Stimulated activated CD4-positive, alpha-beta T cell treated with anti-CD3 and anti-CD28 coated beads, Interleukin-1b, Interleukin-23, amount 100 ng/mL, for 1 hour (primary cell): ENCODE measurements at places on chromosomes 4 and X.

- DNase-seq = no peak
These were observed 46.3 kb upstream of the FAM241A start for GRCh38 chr4:112098841-112099530.

DNA sequence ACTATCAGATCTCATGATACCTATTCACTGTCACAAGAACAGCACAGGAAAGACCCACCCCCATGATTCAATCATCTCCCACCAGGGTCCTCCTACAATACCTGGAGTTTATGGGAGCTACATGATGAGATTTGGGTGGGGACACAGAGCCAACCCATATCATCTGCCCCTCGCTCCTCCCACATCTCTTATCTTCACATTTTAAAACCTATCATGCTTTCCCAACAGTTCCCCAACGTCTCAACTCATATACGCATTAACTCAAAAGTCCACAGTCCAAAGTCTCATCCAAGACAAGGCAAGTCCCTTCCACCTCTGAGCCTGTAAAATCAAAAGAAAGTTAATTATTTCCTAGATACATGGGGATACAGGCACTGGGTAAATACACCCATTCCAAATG is 1185.2 kb downstream of the PCDH7 start:
- DNase-seq = no peak

DNA sequence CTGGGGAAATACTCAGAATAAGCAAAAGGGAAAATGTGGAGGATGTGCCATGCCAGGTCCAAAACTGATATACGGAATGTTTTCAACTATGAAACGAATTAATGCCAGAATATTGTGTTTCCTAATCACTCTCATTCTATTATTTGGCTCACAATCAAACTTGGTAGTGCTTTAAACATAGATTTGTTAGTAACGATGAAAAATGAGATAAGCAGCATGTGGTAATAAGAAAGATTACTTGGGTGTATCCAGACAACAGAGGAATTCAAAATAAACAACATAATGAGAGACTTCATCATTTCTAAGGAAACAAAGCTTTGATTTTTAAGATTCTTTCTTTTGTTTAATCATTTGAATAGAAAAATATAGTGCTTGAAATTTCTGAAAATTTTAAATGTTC is 237.3 kb downstream of the TACR3 start:
- no peak for DNase-seq

DNA sequence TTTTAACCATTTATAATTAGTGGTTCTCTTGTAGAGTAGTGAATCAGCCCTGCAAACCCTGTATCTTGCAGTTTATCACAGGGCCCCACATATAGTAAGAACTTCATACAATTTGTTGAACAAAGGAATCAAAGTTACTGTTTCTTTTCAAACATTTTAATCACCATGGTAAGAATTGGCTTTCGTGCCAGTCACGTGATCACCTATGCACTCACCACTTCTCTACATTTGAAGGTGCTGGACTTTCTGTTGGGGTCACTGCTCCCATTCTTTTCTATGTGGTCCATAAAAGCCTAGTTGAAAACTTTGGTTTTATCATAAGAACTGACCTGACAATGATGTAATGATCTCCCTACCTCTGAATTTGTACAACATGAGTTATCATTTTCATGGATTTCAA is 426.4 kb upstream of the CPEB2 start:
- DNase-seq = no peak

- no peak for DNase-seq
These were observed 976.2 kb downstream of the RAB28 start for GRCh38 chr4:12507868-12508481.

GRCh38 chrX:48617542-48618340 is 20.4 kb downstream of the WDR13 start:
- DNase-seq = no peak

DNA sequence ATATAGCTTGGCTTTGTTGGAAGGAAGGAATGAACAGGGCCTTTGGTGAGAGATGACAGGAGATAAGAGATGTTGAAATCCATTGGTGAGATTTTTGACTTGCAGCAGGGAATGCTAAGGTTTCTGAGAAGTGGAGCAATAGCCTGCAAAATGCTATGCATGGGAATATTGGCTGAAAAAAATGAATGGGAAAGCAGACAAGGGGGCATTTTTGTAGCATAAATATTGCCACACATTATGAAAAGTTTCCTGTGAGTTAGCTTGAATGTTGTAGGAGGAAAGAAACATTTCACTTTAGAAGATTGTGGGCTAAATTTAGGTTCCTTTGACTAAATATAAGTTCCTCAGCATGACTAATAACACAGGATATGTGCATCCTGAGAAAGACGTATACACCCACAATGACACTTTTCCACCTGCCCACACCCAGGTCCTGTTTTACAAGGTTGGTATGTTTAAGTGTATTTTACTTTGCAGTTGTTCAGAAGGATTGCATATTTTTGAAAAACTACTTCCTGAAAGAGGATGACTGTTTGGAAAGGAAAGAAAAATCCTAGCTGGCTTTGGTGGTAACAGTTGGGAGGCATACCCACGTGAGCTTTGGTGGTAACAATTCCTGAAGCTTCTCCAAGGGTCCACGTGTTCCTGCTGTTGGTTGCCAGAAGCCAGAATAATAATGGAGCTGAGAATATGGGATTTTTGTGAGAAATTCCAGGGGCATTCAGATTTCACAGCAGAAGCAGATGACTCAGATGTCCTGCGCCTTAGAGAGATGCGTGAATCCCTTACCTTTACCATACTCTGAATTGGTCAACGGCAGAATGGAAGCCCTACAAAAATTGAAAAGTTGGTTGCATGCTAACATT is 28.5 kb downstream of the PHEX start:
- DNase-seq = no peak

- no peak for DNase-seq
These were observed 75.9 kb downstream of the NAA11 start for GRCh38 chr4:79249881-79250503.

GRCh38 chr4:68404153-68404552 is 43.1 kb upstream of the TMPRSS11E start:
- DNase-seq = no peak

GRCh38 chr4:67558493-67558892 is at the start of gene STAP1:
TSS of gene STAP1 (plus strand) at chr4:67558727. CDS start at chr4:67558810, 83 bp downstream.
- DNase-seq = no peak

DNA sequence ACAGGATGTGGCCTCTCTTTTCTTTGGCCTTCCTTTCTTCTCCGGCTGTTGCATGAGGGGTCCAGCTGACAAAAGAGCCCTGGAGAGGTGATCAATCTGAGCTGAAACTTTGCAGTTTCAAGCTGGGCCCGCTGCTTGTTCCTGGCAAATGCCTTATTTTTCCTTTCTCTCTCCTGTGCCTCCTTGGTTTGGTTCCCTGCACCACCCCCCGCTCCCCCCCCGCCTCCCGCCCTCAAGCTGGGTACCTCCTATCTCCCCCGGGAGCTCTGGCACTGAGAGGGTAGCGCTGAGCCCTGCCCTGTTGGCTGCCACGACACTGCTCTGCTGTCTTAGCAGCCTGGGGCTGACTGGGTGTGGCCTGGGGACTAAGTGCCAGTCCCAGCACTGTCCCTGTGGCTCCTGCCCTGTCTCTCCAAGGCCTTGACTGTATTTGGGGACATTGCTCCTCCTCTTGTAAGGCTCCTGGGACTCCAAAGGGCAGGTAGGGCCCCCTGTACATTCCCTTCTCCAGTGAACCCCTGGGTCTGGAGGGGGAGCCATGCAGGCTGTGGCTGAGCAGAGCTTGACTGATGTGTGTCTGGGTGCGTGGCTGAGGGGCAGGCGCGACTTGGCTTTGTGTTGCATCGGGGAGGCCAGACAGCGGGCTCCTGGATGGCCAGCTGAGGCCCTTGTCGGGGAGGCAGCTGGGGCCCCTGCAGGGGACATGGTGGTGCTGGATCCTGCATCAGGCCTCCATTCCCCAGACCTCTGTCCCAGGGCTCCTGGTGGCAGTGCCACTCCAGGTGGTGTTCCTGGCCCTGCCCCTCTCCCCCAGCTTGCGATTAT is 1.1 kb downstream of the PLXNA3 start:
- no peak for DNase-seq

GRCh38 chr4:89056953-89057398 is at the start of gene FAM13A:
TSS of gene FAM13A (minus strand) at chr4:89057185. CDS start at chr4:89056964, 221 bp downstream.
- no peak for DNase-seq

DNA sequence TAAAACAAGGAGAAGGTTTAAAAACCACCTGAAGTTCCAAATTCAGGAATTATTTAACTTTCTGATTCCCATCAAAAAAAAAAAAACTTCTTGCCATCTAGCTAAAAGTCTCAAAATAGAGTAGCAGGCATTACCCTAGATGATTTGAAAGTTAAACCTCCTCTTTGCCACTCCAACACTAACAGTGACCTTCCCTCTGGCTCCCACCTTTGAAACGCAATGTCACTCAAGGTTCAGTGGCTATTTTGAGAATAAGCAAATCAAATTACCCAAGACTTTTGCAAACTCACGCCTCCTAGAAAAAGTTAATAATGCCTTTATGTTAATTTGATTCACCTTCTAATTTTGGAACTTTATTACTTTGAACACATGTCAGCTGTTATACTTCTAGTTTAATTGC is 103.2 kb downstream of the ARHGAP6 start:
- no peak for DNase-seq

- no peak for DNase-seq
These were observed 415 bp upstream of the TENM3 start for GRCh38 chr4:182242787-182243186.

- no peak for DNase-seq
These were observed 139.3 kb downstream of the TLL1 start for GRCh38 chr4:166012129-166013030.

- DNase-seq = no peak
These were observed 152.9 kb downstream of the POLA1 start for GRCh38 chrX:24846550-24847150.

- no peak for DNase-seq
These were observed 3.3 kb downstream of the NUDT9 start for GRCh38 chr4:87425711-87426110.

GRCh38 chr4:187238646-187239045 is 515.0 kb upstream of the FAT1 start:
- DNase-seq = no peak

DNA sequence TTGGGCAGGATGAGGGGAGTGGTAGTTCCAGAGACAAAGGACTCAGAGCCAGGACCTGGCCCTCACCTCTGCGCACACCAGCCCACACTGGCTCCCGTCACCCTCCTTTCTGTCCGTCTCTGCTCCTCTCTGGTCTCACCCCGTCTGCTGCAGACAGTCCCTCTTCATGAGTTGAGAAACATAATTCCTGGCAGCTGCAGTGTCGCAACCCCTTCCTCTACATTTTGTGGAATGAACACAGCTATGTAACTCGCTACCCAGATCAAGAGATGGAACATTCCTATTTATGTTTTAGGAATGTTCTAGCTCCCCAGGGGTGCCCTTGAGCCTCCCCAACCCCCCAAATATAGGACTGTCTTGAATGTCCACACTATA is 59.3 kb downstream of the SHROOM2 start:
- no peak for DNase-seq

- no peak for DNase-seq
These were observed 16.6 kb downstream of the JAKMIP1 start for GRCh38 chr4:6183740-6184139.

DNA sequence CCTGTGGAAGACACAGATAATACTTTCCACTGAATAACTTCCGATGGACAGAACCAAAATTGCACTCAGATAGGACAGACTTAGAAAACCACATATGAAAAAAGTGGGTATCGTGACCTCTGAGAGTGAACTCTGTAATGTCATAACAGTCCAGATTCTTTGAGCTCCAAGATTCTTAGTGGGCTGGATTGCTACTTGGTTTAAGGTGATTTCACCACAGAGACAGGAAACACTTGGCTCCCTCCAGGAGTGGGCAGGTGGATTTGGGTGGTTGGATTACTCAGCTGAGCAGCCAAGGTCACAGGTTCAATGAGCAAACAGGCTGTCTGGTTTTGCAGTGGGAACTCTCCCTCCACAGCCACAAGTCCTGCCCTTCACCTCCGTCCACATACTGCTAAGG is 126.0 kb downstream of the AFAP1 start:
- DNase-seq = no peak

DNA sequence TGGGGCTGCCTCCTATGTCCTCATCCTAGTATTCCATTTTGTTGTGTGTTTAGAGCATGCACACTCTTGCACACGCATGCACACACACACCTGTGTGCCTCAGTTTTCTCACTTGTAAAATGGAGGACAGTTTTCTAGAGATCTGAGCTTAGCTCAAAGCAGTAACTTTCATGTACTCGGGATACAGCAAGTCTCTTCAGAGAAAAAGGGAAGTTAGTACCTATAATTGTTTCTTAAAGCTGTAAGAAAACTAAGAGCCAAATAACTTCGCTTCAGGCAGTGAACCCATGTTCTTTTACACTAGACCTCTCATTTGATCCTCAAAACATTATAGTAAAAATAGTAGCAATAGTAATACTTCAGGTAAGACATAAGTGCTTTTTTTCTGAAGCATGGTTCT is 49.6 kb downstream of the KIT start:
- DNase-seq = no peak

DNA sequence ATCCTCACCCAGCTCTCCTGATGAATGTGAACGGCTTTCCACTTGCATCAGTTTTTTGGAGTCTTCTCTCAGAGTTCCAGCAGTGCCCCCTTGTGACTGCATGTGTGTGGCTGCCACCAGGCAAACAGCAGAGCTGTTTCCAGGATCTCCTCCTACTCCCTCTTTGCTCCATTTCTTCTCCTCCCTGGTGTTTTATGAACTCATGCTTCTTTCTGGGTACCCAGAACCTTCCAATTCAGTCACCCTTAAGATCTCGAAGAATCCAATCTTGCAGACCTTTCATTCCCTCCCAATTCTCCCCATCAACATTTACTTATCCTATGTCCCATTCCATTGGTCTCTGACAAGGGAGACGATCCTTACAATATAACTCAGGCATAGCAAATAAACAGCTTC is 6.8 kb upstream of the TCEANC start:
- DNase-seq = no peak

DNA sequence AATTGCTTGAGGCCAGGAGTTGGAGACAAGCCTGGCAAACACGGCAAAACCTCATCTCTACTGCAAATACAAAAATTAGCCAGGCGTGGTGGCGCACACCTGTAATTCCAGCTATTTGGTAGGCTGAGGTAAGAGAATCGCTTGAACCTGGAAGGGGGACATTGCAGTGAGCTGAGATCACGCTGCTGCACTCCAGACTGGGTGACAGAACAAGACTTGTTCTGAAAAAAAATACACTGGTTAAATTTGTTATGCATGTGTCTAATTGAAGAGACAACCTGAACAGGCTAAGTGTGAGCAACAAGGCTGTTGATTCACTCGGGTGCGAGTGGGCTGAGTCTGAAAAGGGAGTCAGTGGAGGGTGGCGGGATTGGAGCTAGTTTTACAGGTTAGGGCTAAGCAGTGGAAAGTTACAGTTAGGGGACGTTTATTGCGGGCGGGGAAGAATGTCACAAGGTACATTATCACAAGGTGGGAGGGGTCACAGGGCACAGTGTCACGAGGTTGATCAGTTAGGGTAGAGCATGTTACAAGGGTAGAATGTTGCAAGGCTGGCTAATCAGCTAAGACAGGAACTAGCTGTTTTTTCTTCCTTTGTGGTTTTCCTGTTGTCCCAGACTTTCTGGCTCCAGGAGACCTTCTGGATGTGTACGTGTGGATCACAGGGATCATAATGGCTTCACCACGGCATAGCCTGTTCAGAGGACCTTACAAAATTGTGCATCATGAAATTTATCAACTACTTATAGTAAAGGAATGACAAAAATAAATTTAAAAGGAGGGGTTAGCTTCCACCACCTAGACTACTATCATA is 115.8 kb downstream of the NAA11 start:
- no peak for DNase-seq

- DNase-seq = no peak
These were observed 133.8 kb downstream of the PALLD start for GRCh38 chr4:168630445-168631187.
